Choroid plexus epithelial cell (primary cell): ENCODE measurements at places on chromosomes 3 and 15.

DNA sequence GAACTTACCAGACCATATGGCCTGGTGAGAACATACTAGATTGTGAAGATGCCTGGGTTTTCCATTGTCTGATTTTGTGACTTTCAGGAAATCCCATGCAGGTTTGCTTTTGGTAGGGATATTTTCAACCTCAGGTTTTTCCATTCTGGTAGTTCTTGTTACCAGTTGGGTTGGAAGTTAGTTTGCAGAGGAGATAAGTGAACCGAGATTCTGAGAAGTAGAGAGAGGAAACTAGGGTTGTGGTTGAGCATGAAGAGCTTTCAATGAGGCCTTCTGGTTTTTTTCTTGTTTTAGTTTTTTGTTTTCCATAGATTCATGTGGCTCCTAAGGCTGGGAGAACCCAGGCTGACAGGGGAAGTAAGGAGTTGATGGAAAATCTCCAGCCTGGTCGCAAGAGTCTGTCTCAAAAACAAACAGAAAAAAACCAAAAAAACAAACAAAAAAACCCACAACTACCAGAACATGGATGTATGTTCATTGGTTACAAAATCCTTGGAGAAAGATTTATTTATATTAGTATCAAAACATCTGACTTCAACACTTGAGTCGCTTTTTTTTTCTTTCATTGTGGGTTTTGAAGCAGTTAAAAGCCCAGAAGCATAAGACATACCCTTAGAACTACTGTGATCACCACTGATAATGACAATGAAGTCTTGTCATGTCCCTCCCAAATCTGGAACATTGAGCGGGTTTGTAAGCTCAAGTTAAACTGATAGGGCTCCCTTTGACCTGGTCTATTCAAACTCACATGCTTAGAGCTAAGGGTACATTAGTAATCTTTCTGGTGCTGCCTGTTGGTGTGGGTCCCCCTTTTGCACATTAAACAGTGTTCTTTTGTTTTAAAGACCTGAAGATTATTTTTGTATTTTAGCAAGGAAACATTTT, 3.2 kb downstream of the GPR171 start:
- DNase-seq: no peak

DNA sequence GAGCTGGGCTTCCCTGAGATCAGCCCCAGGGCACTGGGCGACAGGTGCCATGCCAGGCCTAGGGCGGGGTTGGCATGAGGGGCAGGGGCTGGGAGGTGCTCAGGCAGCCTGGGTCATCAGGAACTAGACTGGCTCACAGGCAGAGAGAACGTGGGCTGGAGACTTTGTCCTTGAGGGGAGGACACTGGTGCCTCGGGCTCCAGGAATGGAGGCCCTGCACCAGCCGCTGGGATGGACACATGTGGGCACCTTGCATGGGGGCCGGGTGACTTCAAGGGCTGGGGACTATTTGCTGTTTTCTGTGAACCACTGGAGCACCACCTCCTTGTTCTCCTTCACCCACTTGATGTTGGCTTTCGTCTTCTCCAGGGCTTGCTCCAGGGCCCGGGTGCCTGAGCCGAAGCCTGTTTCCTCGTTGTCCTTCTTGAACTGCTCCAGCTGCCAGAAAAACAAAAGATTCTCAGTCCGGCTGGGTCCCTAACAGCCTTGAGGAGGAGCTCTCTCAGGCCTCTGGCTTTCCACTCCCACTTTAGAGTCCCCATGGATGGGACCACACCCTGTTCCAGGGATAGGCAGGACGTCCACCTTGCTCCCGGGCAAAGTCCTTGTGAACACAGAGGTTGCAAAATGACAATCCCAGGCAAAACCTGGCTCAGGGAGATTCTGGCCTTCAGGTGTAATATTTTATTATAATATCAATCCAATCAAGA, 9.1 kb downstream of the MESP2 start:
- no peak for DNase-seq

- DNase-seq: peak; percentile 87
Measured at GRCh38 chr3:188956839-188957489, 214.8 kb upstream of the TPRG1 start.

DNA sequence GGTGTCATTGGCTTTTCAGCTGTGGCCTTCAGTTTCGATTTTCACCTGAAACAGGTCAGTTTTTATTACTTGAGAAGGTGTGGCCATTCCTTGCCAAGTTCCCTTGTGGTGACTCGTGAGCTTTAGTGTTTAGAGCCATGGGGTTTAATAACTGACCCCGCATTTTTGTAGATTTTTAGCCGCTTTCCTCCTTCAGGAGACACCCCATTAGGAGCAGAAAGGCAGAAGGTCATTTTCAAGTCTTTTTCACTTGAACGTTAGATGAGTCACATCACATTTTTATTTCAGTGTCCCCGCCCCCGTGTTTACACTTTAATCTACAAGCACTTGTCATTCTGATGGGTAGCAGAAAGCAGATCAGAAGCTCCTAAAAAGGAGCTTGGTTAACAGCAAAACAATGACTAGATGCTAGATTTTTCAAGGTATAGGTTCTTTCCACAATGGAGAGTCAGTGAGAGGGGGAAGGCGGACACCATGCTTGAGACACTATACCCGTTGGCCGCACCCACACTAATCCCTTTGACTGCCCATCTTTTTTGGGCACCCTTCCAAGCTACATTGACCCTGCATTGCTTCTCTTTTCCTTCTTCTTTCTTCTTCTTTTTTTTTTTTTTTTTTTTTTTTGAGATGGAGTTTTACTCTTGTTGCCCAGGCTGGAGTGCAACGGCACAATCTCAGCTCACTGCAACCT, 132.7 kb downstream of the GHSR start:
- DNase-seq: peak; percentile 74

DNA sequence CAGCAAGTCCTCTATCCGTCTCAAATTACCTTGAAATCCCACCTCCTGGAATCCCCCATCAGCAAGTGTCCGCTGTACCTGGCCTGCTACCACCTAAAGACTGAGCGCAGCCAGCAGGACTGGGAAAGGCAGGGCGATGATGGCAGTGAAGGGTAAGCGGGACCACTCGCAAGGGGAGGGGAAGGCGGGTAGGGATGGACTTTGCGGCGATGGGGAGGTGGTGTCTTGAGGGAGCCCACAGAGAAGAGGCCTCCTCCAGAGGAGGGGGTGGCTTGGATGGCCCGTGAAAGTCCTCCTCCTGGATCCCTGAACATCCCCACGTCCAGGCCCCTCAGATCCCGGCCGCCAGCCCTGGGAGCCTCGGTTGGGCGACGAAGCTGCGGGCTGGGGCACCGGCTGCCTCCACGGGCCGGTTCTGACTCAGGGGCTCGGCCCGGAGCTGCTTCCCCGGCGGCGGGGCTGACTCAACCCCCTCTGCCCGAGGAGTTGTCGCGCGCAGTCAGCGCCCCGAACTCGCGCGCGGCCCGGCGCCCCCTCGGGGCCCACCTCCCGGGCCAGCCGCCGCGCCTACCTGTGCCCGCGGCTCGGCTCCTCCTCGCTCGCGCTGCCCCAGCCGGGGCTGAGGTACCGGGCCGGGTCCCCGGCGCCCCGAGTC, 512 bp downstream of the LARP6 start:
- peak; percentile 88 for DNase-seq

GRCh38 chr3:33075995-33076394, 21.0 kb downstream of the GLB1 start:
- DNase-seq: peak; percentile 25

GRCh38 chr3:140863580-140864009, 78.0 kb upstream of the SLC25A36 start:
- DNase-seq: peak; percentile 72

- no peak for DNase-seq
Measured at GRCh38 chr3:13237776-13238490, 164.7 kb upstream of the IQSEC1 start.

GRCh38 chr3:170802164-170803151, 67.5 kb downstream of the RPL22L1 start:
- peak; percentile 85 for DNase-seq
